ENCODE measurements at places on chromosomes 13 and 19. TPM values are rescaled to one million over a fixed set of nuclear protein-coding genes. Genes with fewer than 3 reads are reported as not detected.

Gene IGFL2
- total RNA-seq, result not detected

Gene FGF9
- 2.4 TPM for total RNA-seq

Gene SOX21
- 94.7 TPM for total RNA-seq

Gene SLAIN1
- total RNA-seq, result 72.8 TPM

Gene CHST8
- total RNA-seq, result 0.92 TPM

Gene SH2D3A
- 0.65 TPM for total RNA-seq

Gene MYH14
- total RNA-seq, result 6.7 TPM

Gene FCGBP
- total RNA-seq, result 0.22 TPM

Gene CGB8
- not detected for total RNA-seq

Gene C13orf42
- total RNA-seq, result 0.96 TPM

DNA sequence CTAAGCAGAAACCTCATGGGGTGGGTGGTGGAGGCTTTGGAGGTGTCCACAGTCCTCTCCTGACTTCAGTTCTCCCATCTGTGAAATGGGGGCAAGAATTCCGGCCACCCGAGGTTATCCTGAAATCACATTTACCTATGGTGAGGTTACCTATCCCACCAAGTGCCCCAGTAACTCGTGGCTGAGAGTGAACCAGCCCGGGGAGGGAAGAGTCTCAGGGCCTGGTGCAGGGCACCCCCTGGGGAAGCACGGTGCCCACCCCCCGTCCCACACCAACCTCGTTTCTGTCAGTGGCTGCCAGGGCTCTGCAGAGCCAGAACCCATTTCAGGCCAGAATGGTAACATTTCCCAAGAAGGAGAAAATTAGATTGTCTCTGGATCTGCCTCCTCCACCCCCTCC, 83.7 kb upstream of the VSTM2B start:
- no peak overlapping the region for H3K4me3 ChIP-seq
- H3K27ac ChIP-seq, result no peak overlapping the region
- H3K27me3 ChIP-seq, result no peaks in the 10 kb centered on the region
- no peak for DNase-seq

DNA sequence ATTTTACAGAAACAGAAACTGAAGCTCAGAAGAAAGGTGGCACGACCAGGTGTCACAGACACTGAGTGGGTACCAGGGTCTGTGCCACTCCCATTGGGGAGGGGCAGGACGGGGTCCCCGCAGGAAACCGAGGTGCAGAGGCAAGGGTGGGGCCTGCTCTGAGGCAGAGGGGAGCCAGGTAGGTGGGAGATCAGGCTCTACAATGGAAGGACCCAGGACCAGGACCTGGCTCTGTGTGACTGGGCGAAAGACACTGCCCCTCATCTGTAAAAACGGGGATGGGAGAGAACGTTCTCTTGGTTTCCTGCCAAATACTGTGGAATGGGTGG, 2.8 kb downstream of the PTGIR start:
- H3K4me3 ChIP-seq, result no peak overlapping the region
- H3K36me3 ChIP-seq, result no peaks in the 10 kb centered on the region
- peaks cover 12% of the 10 kb centered on the region for H3K4me1 ChIP-seq
- no peak for DNase-seq
- H3K27ac ChIP-seq, result no peak overlapping the region

DNA sequence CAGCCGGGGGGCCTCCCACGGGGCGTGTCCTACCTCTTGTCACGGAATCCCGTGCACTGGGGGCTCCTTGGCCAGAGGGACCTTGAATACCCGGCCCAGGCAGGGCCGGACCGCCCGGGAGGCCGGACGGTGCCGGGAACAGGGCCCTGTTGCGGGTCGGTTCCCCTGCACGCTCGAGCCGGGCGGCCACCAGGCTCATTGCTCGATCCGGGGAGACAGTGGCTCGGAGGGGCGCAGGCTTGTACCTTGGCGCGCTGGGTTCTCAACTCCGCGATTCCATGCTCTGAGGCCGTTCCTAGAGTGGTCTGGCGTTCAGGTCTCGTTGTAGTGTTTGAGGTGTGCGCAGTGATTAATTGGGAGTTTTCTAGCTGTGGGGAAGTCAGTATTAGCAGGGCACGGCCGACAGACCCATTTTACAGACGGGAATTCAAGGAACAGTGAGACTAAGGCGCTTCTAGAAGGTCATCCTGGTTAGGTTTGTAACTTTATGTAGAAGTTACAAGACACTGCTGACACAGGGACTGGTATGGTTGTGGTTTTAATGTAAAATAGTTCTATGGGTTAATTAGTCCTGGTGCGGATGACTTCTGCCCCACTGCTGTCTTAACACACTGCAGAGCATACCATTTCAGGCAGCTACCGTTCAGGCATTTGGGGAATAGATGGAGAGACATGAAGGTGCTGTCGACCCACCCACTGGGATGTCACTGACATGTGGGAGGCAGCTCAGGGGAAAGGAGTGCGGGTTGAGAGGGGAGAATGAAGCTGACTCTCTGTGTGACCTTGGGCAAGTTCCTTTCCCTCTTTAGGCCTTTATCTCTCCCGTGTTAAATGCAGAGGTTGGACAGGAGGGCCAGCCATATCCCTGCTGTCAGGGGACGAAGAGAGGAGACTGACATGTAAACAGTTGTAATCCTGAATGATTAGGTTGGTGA, 592 bp downstream of the CLPTM1 start:
- peaks cover 7% of the 10 kb centered on the region for H3K4me1 ChIP-seq
- DNase-seq, result no peak
- peak overlapping the region; percentile 98 for H3K4me3 ChIP-seq
- H3K27me3 ChIP-seq, result no peaks in the 10 kb centered on the region
- H3K36me3 ChIP-seq, result no peaks in the 10 kb centered on the region

DNA sequence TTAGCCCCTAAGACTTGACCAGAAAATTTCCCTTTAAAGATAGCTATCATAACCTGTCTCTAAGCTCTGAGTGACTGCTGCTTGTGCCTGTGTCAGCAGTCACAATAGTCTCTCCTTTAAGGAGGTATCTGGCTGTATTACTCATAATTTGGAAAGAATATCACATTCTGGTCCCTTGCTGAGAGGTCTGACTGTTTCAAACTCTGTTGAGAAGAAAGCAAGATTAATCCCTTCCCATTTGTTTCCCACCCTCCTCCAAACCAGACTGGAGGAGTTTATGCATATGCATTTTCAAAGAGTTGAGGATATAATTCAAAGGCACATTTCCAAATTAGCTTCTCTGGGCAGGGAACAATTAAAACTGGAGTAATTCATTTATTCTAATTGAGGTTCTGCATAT, 2.3 kb downstream of the HTR2A start:
- no peaks in the 10 kb centered on the region for H3K36me3 ChIP-seq
- peaks cover 36% of the 10 kb centered on the region for H3K4me1 ChIP-seq
- H3K4me3 ChIP-seq, result peak overlapping the region; percentile 54
- DNase-seq, result no peak

GRCh38 chr13:70945506-70945905, 837.3 kb upstream of the KLHL1 start:
- no peak for DNase-seq
- H3K27ac ChIP-seq, result no peak overlapping the region
- H3K36me3 ChIP-seq, result no peaks in the 10 kb centered on the region
- H3K4me3 ChIP-seq, result no peak overlapping the region
- no peaks in the 10 kb centered on the region for H3K4me1 ChIP-seq
- H3K27me3 ChIP-seq, result no peaks in the 10 kb centered on the region

DNA sequence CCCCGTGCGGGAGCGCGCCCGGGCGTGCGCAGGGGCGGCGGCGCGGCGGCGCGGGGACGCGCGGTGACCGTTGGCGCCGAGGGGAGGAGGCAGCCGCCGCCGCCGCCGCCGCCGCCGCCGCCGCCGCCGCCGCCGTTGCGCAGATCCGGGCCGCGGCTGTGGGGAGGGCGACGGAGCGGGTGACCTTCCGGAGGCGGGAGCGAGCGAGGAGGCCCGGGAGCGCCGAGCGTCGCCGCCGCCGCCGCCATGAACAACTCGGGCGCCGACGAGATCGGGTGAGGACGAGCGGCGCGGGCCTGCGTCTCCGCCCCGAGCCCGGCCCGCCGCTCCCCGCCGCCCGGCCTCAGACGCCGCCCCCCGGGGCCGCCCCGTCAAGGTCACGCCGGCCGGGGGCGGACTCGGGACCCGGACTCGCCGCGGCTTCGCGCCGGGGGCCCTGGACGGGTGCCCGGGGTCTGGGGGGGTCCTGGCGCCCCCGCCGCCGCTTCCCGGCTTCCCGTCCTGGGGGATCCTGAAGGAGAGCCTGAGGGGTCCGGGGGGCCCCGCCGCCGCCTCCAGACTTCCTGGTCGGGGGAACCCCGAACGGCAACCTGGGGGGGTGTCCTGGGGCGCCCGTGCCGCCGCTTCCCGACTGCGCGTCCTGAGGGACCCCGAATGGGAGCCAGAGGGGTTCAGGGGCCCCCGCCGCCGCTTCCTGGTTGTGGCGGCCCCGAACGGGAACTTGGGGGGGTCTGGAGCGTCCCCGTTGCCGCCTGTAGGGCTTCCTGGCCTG, at the start of gene DAZAP1:
Gene DAZAP1, plus strand, starts transcription at position 59 of the 772 bp plus-strand sequence. Its CDS starts 188 bp downstream, at position 247.
- peaks cover 10% of the 10 kb centered on the region for H3K27me3 ChIP-seq
- DNase-seq, result no peak
- peak within 1 kb of the TSS; percentile 99 for H3K4me3 ChIP-seq
- H3K36me3 ChIP-seq, result no peaks in the 10 kb centered on the region

DNA sequence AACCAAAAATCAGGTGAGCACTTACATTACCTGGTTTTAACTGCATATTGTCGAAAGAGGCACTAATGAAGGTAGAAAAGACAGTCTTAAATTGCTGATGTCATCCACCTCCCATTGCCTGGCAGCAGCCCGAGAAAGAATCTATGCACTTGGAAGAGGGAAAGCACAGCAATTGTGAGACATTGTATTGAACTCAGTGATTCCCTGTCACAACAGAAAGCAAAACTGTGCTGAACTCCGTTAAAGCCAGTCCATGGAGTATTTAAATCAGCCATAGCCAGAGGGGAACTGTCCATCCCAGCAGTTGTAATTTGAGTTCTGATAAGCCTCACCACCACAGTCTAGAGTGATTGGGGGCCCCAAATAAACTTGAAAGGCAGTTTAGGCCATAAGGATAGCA, 466.6 kb upstream of the PCDH9 start:
- no peak overlapping the region for H3K27ac ChIP-seq
- H3K4me1 ChIP-seq, result no peaks in the 10 kb centered on the region
- no peaks in the 10 kb centered on the region for H3K36me3 ChIP-seq

DNA sequence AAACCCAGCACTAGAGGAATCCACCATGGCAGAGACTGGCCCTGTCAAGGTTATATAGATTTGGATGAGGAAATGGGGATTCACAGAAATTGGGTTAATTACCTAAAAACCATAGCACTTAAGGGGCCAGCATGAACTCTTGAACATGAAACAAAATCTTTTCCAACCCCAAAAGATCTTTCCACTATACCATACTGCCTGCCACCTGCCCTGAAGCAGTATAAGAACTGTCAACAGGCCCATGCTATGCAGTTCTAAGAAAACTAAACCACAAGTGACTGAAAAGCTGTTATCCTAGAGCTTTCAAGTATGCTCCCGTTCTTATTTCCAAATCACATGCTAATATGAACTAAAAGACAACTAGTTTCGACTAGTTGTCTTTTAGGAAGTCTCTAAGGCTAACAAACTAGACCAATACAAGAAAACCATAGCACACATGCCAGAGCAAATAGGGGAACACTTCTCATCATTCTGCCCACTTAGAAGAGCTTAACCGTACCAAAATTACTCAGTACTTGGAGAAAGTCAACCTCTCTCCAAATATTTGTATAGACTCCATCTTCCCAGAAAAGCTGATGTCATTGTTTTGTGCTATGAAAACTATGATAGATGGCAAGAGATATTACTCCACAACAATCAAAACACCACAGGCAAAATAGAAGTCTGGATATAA, 27.5 kb downstream of the HSPH1 start:
- no peak for DNase-seq
- no peak overlapping the region for H3K4me3 ChIP-seq
- no peaks in the 10 kb centered on the region for H3K27me3 ChIP-seq
- no peaks in the 10 kb centered on the region for H3K4me1 ChIP-seq
- no peak overlapping the region for H3K27ac ChIP-seq
- H3K36me3 ChIP-seq, result peaks cover 23% of the 10 kb centered on the region

GRCh38 chr13:28220166-28220565, 81.8 kb downstream of the PAN3 start:
- no peak overlapping the region for H3K27ac ChIP-seq
- H3K27me3 ChIP-seq, result no peaks in the 10 kb centered on the region
- H3K36me3 ChIP-seq, result peaks cover 3% of the 10 kb centered on the region
- no peak for DNase-seq
- H3K4me3 ChIP-seq, result no peak overlapping the region

Data from neural progenitor cell (in vitro differentiated cells).